ENCODE measurements at places on chromosomes 11 and 22.
A peak's percentile ranks its signal among the peaks of the same experiment; 100 is the strongest.

GRCh38 chr11:69076129-69076791, 27.5 kb downstream of the TPCN2 start:
- DNase-seq, result no peak

DNA sequence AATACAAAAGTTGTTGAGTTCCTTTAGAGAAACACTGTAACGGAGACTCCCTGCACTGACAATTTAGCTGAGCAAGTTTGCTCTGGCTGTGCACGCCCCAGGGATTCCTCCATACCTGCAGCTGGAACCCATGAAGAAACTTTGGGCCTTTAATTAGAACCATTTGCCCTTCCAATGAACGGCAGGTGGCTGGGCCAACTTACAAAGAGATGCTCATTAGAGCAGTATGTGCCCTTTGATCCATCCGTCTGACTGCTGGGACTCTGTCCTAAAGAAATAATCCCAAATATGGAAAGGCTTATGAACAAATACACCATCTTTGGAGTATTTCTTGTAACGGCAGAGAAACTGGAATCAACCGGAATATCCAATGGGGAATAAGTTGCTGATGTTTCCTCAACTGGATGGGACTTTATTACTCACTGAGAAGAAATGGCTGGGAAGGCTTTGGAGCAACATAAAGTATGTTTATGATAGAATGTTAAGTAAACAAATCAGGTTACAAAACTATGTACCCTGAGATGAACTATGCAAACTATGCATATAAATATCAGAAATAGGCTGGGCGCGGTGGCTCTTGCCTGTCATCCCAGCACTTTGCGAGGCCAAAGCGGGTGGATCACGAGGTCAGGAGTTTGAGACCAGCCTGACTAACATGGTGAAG, 24.4 kb upstream of the FBLN1 start:
- DNase-seq, result peak; percentile 95

GRCh38 chr11:96620464-96621044, 230.7 kb downstream of the JRKL start:
- no peak for DNase-seq

GRCh38 chr11:11786771-11787170, 55.0 kb upstream of the USP47 start:
- DNase-seq, result no peak

- no peak for DNase-seq
These were observed 35.4 kb downstream of the MOB2 start for GRCh38 chr11:1450949-1451710.

GRCh38 chr11:120073196-120073595, 64.7 kb downstream of the TRIM29 start:
- DNase-seq, result no peak

DNA sequence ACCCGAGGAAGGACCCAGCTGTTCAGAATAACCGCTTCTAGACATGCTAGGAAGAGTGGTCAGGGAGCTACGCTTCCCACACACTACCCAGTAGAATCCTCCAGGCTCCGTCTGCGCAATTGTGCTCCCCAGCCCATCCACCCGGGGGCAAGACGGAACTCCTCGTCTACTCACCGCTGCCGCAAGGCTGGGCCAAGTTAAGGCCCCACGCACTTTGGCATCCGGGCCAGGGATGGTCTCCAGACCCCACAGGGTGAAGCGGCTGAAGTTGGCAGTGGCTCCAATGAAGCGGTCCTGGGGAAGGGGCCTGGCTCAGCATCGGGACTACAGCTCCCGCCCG, 757 bp downstream of the RNASEH2C start:
- DNase-seq, result no peak

DNA sequence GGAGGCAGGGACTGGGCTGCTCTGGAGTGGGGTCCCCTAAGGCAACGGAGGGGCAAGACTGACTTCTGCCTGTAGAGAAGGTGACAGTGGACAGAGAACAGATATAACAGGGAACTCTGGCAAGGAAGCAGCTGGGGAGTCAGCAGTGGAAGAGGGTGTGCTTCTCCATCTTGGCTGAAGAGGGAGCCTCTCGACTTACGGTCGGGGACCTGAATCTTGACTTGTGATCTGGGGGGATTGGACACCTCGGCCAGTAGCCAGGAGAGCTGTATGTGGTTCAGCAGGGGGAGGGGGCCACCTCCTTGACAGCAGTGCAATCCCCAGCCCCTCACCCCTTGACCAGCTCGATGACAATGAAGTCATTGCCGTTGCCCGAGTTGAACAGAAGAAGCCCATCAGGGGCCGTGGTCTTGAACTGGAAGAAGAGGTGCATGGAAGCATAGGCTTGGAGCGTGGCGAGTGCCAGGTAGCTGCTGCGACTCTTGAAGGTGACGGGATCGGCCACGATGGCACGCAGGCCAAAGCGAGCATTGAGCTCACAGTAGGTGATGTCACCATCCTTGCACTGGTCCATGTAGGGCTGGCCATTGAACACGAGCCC, 60.0 kb downstream of the SLC22A12 start:
- DNase-seq, result no peak

GRCh38 chr11:75810637-75811390, 4.2 kb upstream of the UVRAG start:
- DNase-seq, result no peak

GRCh38 chr11:109970516-109971183, 122.5 kb upstream of the ZC3H12C start:
- no peak for DNase-seq

GRCh38 chr11:107307991-107308390, 149.6 kb downstream of the CWF19L2 start:
- no peak for DNase-seq

- no peak for DNase-seq
These were observed 50.6 kb downstream of the LGR4 start for GRCh38 chr11:27421819-27422494.

GRCh38 chr22:45976254-45977002, 534 bp downstream of the WNT7B start:
- no peak for DNase-seq

- DNase-seq, result no peak
These were observed 703.0 kb downstream of the JRKL start for GRCh38 chr11:97092823-97093222.

All from fibroblast of skin of left quadriceps (primary cell).